GM23248 (cell line): ENCODE measurements at places on chromosomes 4 and X.

GRCh38 chrX:78839711-78840110, 92.2 kb downstream of the LPAR4 start:
- DNase-seq = no peak

- no peak for DNase-seq
Observed at GRCh38 chrX:635428-636090, 5.0 kb downstream of the SHOX start.

GRCh38 chr4:70531981-70532380, 13.6 kb downstream of the AMTN start:
- DNase-seq = peak; percentile 4

- DNase-seq = no peak
Observed at GRCh38 chr4:157908691-157909090, 264.1 kb downstream of the GASK1B start.

- peak; percentile 25 for DNase-seq
Observed at GRCh38 chrX:69070949-69071650, 94.2 kb downstream of the PJA1 start.

- peak; percentile 56 for DNase-seq
Observed at GRCh38 chr4:148998719-148999118, 556.5 kb upstream of the NR3C2 start.

GRCh38 chr4:109303140-109303496, 660 bp upstream of the COL25A1 start:
- peak; percentile 36 for DNase-seq

DNA sequence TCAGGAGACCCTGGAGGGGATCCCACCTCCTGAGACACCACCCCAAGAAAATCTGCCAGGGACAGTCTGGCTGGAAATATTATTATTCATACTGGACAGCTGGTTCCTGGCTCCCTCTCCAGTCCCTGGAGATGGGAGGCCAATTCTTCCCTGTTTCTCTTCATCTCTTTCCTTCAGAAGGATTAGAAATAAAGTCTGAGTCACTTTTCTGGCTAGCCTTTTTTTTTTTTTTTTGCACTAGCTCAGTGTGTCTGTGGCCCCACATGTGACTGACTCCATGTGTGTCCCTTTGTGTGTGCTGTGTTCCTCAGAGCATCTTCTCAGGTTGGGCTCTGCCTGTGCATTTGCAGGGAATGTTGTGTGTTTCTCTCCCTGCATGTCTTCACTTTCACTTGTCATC, 1.8 kb upstream of the FRMPD3 start:
- peak; percentile 5 for DNase-seq

GRCh38 chrX:642436-643240, 12.0 kb downstream of the SHOX start:
- DNase-seq = no peak

GRCh38 chrX:99348256-99348655, 1061.8 kb downstream of the PCDH19 start:
- no peak for DNase-seq

DNA sequence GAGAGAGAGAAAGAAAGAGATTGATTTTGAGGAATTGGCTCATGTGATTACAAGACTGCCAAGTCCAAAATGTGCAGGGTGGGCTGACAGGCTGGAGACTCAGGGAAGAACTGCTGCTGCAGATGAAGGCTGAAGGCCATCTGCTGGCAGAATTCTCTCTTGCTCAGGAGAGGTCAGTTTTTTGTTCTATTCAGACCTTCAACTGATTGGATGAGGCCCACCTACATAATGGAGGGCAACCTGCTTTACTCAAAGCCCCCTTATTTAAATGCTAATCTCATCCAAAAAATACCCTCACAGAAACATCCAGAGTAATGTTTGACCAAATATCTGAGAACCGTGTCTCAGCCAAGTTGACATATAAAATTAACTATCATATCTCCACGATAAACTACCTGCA, 38.2 kb upstream of the MAMLD1 start:
- DNase-seq = no peak

GRCh38 chrX:78168065-78168464, 28.6 kb upstream of the TAF9B start:
- peak; percentile 9 for DNase-seq

DNA sequence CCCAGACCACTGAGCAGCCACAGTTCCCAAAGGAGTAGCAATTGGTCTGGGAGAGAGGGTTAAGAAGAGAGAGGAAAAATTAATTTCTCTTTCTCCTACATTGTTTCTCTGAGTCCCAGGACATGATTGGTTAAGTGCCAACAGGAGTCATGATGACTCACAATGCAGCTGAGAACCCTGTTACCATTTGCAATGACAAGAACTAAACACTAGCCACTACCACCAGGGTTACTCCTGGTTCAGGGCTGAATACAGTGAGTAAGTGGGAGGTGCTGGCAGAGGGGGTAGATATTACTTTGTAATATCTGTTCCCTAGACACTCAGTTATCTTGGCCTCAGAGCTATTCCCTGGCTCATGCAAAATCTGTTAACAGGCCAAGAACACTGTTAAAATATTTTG, 18.0 kb downstream of the ETDC start:
- peak; percentile 85 for DNase-seq

- DNase-seq = no peak
Observed at GRCh38 chr4:63580796-63581475, 828.3 kb downstream of the TECRL start.

GRCh38 chr4:39227906-39228305, 45.6 kb downstream of the WDR19 start:
- peak; percentile 1 for DNase-seq

DNA sequence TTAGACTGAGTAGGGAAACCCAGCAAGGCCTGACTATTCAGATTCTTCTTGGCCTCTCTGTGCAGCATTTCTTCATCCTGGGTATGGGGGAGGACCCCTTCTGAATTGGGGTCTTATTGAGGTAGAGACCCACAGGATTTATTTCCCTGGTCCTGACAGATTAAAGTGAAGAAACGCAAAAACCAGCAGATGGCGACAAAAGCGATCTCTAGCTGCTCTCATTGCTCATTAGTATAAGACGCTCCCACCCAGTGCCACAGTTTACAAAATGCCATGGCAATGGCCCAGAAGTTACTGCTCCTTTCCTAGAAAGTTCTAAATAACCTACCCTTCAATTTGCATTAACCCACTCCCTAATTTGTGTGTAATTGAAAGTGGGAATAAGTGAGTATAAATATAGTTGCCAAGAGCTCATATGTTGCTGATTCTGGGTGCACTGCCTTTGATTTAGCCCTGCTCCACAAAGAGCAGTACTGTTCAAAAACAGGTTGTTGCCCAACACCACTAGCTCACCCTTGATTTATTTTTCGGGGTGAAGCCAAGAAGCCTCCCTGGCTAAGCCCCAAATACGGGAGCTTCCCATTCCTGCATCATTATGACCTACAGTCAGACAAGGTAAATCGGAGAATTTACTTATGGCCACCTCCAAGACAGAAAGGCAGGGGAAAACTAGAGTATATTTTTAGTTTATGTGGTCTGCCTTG, 3.7 kb upstream of the BEX4 start:
- peak; percentile 58 for DNase-seq

- no peak for DNase-seq
Observed at GRCh38 chrX:19019996-19020395, 36.1 kb upstream of the PHKA2 start.

DNA sequence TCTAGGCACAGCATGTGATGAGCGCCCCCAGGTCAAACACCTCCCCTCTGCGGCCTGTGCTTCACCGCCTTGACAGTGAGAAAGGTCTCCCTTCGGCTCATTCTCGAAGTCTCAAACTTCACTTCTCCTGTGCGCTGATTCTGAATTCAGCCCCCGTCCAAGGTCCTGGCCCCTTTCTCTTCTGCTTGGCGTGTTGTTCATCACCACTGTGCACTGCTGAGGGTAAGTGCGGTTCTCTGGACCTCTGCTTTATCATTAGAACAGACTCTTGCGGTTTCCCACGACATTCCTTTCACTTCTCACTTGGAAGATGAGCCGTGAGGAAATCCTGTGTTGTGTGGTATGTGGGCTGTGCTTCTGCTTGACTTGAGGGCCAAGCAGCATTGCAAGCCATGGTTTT, 11.9 kb downstream of the HTT-AS start:
- DNase-seq = no peak

GRCh38 chrX:111634823-111635729, 45.9 kb upstream of the ALG13 start:
- no peak for DNase-seq

DNA sequence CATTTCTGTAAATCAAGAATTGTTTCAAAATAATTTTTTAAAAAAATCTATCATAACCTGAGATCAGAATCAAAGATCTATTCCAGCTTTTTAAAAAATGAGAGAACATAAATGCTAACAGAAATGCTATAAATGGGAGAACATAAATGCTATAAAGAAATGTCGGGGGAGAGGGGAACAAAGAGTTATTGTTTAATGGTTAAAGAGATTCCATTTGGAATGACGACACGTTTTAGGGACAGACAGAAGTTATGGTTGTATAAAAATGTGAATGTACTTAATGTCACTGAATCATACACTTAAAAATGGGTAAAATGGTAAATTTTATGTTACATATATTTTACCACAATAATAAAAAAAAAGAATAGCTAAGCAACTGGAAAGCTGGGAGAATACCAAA, 127.1 kb downstream of the ATRX start:
- DNase-seq = no peak

- no peak for DNase-seq
Observed at GRCh38 chrX:138928737-138929459, 217.4 kb upstream of the FGF13 start.

- no peak for DNase-seq
Observed at GRCh38 chrX:1496076-1496475, 40.9 kb downstream of the P2RY8 start.

DNA sequence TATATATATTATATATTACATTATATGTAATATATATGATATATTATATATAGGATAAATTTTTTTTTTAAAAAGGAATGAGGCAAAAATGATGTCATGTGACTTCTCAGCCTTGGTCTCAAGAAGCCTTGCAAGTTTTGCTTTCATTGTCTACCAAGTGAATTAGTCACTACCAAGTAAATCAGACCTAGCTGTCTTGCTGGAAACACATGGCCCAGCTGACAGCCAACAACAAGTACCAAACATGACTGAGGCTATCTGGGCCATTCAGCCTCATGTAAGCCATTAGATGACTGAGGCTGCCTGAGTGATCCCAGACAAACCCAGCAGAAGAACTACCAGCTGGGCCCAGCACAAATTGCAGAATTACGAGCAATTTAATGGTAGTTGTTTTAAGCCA, 44.9 kb downstream of the HAND2 start:
- DNase-seq = peak; percentile 29

- peak; percentile 63 for DNase-seq
Observed at GRCh38 chrX:15686818-15687685, 22.4 kb upstream of the CLTRN start.

- DNase-seq = no peak
Observed at GRCh38 chr4:140312100-140312499, 61.3 kb upstream of the SCOC start.
